ENCODE measurements at places on chromosomes 4 and X.

DNA sequence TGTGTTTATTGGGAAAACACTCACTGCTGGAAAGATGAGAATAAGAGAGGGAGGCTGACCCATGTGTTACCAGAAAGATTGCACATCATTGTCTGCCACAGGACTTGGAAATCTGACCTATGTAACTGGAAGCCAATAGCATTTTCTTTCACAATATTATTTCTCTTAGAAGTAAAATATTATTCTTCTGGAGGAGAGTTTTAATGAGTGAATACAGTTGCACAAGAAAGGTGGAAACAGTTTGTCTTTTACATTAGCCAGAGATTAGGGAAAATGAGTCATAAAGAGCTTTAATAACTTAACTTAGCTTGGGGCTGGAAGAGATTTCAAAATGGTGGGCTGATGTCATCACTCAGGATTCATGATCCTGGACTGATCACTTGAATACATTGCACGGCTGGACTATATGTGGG is 31.5 kb upstream of the LNX1 start:
- DNase-seq, result no peak

DNA sequence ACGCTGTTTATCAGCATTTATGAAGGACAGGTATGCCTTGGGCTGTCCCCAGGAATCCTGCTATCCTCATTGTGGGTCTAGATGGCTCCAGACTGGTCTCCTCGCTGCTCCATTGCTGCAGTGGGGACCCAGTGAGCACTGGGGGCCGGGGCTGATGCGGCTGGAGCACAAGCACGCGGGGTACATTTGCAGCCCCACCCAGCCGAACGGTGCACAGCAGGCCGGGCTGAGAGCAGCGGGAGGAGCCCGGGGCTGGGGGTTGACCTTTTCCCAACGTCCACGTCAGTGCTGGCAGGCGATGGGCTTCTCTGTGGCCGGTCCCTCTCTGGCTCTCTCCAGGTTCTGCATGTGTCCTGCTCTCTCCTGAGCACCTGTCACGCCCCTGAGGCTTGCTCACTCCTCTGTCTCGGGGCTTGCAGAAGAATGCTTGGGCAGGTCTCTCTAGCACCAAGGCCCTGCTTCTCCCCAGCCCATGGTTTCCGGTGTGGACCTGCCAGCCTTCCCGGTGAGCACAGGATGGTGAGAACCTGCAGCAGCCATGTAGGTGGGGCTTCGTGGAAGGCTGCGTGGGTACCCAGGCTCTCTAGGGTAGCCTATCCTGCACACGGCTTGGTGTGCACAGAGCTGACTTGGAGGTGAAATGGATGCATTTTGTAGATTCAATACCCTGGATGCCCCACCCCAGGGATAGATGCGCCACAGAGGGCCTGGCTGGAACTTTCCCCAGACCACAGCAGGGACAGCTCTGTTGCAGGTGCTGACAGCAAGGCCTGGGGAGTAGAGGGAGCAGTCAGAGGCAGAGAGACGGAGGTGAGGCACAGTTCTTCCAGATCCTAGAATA is 89.1 kb upstream of the ADRA2C start:
- DNase-seq, result no peak

- DNase-seq, result no peak
These were observed 168.5 kb downstream of the FAT4 start for GRCh38 chr4:125483278-125483677.

DNA sequence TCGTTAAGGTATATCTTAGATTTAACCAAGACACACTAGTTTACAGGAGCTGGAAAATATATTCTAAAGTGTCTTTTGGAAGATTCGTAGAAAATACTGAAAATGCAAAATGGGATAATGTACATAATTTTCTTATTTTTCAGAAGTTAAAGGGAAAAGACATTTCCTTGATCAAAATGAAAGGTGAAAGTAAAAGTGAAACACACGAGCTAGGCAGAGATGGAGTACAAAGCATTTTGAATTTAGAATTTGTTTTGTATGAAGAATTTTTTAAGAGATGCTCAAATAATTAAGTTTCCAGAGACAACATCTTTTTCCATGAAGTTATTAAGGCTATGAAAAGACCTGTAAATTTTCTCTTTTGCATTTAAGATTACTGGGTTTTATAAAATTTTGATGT is 2192.6 kb upstream of the AGA start:
- DNase-seq, result no peak

DNA sequence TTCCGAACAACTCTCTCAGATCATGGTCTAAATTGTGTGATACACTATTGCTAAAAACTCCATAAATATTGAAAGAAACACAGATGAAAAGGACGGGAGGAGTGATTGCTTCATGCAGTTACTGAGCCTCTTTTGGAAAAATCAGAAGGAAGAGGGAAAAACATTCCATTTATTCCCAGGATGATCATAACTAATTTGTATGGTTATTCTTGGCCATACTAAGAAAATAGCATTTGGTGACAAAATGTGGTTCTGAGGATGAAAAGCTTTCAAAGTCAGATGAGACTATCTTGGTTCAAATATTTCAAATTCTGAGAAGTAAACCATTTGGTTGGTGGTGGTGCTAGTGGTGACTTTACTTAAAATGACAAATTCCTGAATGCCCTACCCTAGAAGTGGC is 305.4 kb upstream of the LDB2 start:
- DNase-seq, result no peak

GRCh38 chrX:150648296-150648940 is 44.8 kb upstream of the MTMR1 start:
- no peak for DNase-seq

DNA sequence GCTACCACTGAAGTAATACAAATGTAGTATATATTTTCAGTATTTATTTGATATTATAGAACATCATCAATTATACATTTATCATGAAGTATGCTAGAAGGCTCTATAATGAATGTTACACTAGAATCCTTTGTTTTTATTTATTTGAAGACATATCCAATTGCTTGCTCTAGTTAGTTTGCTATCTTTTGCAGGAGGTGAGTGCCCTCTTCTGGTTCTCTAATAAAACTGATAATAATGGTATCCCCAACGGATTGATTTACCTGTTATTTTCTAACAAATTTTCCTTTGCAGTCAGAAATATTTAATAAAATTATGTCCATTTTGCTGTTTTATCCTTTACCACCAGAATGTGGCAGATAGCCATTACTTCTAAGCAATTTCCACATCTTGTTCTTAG is 274.3 kb upstream of the TACR3 start:
- DNase-seq, result peak; percentile 77

- no peak for DNase-seq
These were observed 36.5 kb upstream of the GUCY1B1 start for GRCh38 chr4:155722336-155722735.

GRCh38 chrX:6678313-6678712 is 143.4 kb upstream of the VCX3A start:
- DNase-seq, result no peak

- DNase-seq, result no peak
These were observed 78.4 kb downstream of the LUZP4 start for GRCh38 chrX:115367951-115368350.

Measured in mesendoderm (in vitro differentiated cells).